ENCODE measurements at places on chromosomes 6 and 20. TPM values are rescaled to one million over a fixed set of nuclear protein-coding genes. Genes with fewer than 3 reads are reported as not detected.

GRCh38 chr20:46681032-46681854 is 8.0 kb downstream of the TP53RK start:
- no peak for DNase-seq

GRCh38 chr6:22326500-22326899 is 29.7 kb upstream of the PRL start:
- DNase-seq: no peak

- no peak for DNase-seq
Observed at GRCh38 chr20:63568986-63569949, 4.8 kb downstream of the HELZ2 start.

GRCh38 chr6:139736325-139736906 is 362.0 kb upstream of the CITED2 start:
- no peak for DNase-seq

DNA sequence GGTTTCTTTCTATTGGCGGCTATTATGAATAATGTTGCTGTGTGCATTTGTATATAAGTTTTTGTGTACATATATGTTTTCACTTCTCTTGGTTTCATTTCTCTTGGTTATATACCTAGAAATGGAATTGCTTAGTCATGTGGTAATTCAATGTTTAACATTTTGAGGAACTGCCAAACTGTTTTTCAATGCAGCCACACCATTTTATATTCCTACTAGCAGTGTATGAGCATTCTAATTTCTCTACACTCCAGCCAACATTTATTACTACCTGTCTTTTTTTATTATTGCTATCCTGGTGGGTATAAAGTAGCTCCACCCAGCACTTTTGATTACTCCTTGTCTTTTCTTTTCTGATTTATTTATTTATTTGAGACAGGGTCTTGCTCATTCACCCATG is 54.8 kb downstream of the PHACTR2 start:
- DNase-seq: no peak

TGM3 gene
- not detected for total RNA-seq

- no peak for DNase-seq
Observed at GRCh38 chr20:41166201-41167117, 29.1 kb downstream of the PLCG1 start.

VTA1 gene
- total RNA-seq: 49.9 TPM

GRCh38 chr6:118252474-118252873 is 295.6 kb upstream of the PLN start:
- no peak for DNase-seq

PTK7 gene
- total RNA-seq: 169 TPM

- DNase-seq: no peak
Observed at GRCh38 chr20:47281376-47281775, 75.1 kb downstream of the ZMYND8 start.

DNA sequence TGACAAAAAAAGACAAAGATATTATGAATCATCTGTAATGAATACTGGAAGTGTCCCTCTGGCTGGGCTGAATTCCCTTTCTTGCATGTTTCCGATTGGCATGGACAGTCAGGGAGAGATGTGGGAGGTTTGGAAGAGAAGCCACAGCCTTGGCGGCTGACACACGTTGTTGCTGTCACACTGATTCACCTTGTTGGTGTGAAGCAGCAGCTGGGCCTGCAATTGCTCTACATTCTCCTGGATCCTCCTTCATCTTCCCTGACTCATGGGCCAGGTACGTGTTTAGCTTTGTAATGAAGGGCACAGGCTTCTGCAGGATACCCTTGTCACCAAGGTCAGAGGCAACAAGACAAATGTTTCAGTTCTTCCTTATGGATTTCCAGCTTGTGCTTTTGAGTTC is 13.4 kb upstream of the SMIM8 start:
- DNase-seq: no peak

RHAG gene
- not detected for total RNA-seq

OXT gene
- not detected for total RNA-seq

DNA sequence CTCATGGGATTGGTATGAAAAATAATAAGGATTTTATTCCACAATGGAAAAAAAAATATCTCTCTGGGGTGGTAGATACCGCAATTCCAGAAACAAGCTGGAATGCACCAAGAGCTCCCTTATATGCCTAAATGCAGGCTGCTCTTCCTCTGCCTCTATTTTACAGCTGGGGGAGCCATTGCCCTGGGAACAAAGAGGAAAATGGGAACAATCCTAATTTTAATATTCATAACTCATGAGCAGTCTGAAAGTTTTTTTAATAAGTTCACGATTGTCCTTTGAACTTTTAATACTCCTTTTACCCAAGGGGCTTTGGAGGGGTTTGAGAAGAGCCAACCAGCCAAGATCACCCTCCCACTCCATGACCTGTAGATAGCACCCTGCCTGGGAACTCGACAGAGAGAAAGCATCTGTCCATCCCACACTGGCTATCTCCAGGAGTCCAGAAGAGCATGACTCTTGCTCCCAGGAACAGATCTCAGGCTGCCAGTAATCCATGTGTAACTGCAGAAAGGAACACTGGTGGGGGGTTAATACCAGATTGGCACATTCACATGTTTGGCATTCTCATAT is 74.7 kb downstream of the CD83 start:
- DNase-seq: no peak

PKHD1 gene
- 1.8 TPM for total RNA-seq

DNA sequence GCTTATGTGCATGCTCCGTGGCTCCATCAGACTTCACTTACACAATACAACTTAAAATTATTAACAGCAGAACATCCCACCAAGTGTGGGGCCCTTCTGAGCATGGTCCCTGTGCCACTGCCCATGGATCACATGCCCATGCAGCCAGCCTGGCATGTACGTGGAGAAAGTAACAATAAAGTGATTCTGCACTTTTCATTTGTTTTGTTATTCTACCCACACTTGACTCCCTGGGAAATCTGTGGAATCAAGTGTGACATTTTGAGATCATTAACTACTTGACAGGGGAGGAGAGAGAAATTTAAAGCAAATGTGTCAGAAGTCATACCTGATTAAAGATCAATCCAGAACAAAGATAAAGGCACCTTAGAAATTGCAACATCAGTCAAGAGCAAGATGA is 112.0 kb downstream of the ISM1 start:
- peak; percentile 44 for DNase-seq

DNA sequence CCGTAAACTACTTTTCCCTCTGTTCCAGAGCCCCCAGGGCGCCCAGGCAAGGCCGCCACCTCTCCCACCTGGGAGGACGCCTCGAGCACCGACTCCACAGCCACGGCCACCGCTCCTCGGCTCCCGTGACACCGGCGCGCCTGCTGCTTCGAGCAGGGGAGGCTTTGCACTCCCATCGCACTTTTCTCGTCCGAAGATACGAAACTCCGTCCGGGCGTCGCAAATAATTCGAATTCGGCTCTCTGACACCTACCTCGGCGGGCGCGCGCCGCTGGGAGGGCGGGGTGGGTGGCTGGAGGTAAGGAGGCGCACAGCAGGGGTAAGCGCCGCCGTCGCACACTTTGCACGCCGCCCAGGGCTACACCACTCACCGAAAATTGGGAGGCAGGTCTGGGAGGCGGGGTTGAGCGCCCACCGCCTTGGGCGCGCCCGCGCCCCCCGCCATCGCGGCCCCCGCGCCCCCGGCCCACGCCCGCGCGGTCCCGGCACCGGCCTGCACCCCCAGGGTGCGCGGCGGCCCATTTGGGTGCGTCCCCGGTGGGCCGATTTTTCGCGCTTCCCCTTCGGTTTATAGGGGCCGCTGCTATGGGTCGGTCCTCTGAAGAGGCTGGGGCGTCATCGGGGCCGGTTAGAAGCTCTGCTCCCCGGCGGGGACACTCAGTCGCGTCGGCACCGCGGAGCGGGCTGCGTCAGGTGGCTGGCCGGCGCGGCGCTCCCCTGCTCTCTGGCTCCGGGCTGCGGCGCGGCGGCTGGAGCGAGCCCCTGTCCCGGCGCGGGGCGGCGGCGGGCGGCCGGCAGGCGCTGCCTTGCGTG is 36.2 kb downstream of the GNAS start:
- DNase-seq: no peak

ECT2L gene
- not detected for total RNA-seq

ZBTB46 gene
- total RNA-seq: 7.2 TPM

TNF gene
- total RNA-seq: 18.6 TPM

DNA sequence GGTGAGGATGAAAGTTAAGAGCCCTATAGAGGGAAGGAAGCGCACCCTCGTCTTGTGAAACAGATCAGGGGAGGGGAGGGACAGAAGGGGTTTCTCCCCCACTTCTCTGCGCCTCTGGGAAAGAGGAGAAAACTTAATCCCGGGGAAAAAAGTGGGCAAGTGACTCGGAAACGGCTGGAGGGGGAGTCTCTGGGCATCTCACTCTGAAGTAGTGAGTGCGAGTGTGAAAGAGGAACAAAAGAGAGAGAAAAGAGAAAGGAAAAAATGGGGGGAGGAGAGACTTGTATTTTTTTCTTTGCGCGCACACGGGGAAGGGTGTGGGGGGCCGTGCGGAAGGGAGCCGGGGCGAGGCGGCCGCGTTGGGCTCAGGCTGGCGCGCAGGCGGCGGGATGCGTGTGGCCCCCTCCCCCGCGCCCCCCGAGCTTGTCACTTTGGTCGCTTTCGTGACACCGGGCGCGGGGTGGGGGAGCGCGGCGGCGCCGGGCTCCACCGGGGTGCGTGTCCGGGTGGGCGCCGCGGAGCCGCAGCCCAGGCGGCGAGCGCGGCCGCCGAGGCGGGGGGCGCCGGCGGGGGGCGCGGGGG is 454 bp downstream of the L3MBTL3 start:
- DNase-seq: no peak

DNA sequence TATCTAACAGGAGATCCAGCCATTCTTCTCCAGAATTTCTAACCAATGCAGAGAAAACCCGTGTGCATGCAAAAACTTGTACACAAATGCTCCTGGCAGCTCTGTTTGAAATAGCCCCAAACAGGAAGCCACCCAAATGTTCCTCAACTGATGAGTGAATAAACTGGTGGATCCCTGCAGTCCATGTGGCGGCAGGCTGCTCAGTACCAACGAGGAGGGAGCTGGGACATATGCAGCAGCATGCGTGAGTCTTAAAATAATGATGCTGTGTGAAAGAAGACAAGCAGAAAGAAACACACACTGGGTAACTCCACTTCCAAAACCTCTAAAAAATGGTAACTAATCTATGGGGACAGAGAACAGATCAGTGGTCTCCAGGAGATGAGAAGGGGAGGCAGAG is 542.1 kb upstream of the AGPAT4 start:
- no peak for DNase-seq

TDRD6 gene
- 0.08 TPM for total RNA-seq

DNA sequence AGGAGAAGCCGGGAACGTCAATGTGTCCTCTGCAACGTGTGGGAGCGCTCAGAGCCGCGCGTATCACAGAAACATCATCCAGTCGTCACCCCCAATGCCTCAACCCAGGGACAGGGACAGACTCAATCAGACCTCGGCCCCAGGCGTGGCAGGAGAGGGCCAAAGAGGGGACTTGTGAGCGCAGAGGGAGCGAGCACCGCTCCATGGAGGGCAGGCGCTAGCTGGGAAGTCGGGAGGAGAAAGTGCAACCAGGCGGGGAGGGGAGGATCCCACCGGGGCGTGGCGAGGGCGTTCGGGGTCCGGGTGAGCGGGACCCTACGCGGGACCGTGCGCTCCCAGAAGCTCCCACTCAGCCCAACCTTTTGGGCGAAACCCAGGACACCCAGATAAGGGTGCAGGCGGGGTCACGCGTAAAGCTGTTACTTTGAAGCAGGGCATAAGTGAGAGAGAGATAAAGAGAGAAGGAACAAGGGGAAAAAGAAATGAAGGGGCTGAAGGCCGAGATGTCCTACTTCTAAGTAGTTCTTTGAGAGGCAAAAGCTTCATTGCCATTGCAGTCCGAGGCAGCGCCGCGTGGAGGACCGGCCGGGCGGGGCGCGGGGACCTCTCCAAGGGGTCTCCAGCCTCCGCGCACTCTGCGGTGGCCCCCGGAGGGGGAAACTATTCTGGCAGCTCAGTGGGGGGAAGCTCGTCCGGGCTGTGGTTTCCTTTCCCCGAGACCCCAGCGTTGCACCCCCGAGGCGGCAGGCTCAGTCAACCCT is 862 bp upstream of the SOBP start:
- no peak for DNase-seq

GRCh38 chr20:11098888-11099287 is 425.1 kb upstream of the JAG1 start:
- no peak for DNase-seq

- DNase-seq: no peak
Observed at GRCh38 chr6:89604653-89605052, 33.9 kb downstream of the LYRM2 start.

DNA sequence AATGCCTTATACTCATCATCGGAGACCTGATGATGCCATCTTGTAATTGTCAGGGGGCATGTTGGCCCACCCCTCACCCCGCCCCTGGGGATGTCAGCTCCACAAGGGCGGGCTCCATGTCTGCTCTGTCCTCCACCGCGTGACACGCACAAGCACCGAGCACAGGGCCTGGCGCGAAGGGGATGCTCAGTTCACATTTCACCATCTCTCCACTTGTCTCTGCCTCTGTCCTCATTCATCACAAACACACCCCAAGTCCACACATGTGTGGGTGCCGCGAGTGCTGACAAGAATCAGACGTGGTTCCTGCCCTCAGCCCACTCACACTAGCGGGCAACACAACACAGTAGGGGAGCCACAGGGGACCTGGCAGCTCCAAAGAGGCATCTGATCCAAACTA is 151.2 kb upstream of the PTPN1 start:
- DNase-seq: no peak

DNA sequence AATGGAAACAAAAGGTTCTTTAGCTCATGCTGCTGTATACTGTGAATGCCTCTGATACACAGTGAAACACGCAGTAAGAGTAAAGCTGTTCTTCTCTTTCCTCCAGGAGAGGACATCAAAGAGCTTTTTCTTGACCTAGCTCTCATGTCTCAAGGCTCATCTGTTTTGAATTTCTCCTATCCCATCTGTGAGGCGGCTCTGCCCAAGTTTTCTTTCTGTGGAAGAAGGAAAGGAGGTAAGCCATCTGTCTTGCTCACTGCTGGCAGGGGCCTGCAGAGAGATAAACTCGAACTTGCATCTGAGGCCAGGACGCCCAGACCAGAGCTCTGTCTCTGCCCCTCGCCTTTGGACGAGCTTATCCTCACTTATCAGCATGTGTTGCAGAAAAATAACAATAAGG is 37.7 kb downstream of the LY86 start:
- DNase-seq: no peak

GRCh38 chr20:733861-734260 is 34.4 kb downstream of the SLC52A3 start:
- DNase-seq: no peak

GRCh38 chr6:75422024-75422639 is 71.5 kb downstream of the FILIP1 start:
- DNase-seq: no peak

- DNase-seq: no peak
Observed at GRCh38 chr20:47487175-47487917, 14.3 kb upstream of the NCOA3 start.

DNA sequence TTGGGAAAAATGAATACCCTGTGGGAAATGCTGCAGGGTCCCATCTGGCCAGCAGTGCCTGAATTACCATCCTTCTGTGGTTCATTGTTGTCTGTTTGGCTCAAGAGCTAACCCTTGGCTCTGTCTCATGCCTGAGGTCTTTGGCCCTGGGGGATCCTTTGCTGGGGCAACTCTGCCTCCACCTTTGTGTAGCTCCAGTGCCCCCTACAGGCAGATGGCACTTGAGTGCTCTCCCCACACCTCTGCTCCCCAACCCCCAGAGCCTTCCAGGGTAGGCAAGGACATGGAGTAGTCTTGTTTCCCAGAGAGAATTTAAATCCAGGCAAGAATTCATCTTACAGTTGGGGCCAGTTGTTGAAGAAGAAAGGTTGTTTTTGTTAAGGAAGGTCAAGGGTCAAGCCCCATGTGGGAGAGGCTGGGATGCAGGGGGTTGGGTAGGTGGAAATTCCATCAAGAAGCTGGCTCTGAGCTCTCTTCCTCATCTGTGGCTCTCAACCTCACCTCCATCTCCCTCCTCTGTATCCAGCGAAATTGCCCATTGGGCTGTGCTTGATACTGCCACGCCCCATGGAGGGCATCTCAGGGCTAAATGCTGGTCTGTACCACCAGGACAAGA is 44.2 kb downstream of the ZNF831 start:
- DNase-seq: no peak
